ENCODE measurements at places on chromosomes 12 and 14. TPM values are rescaled to one million over a fixed set of nuclear protein-coding genes. Genes with fewer than 3 reads are reported as not detected.
A peak's percentile ranks its signal among the peaks of the same experiment; 100 is the strongest.

DNA sequence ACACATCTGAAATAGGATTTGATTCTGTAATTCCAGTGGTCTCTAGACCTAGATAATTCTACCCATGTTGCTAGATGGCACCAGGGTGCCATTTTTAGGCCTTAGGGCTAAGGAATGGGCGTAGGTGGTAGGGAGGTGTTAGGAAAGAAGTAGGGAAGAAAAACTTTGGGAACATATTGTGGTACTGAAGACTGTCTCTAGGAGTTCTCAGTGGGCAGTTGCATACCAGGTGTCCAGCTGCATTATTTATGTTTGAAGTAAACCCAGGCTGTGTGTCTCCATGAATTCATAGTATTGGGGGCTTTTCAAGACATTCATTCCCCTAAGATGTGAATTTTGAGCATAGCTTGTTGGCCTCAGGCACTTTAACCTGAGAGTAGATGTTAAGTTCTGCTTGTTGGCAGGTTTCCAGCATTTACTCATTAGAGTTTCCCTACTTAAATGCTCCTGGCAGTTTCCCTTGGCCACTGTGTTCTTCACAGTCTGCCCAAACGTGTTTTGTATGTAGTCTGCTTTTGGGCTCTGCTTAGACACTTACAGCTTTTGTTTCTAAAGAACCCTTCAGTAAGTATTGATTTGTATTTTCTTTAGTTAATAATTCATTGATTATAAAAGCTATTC lies 31.5 kb upstream of the CCT2 start:
- peak; percentile 76 for DNase-seq

GRCh38 chr12:98990648-98991047 lies 345.6 kb downstream of the APAF1 start:
- DNase-seq: no peak

- DNase-seq: peak; percentile 74
These were observed 76.6 kb upstream of the GNG2 start for GRCh38 chr14:51783765-51784164.

DNA sequence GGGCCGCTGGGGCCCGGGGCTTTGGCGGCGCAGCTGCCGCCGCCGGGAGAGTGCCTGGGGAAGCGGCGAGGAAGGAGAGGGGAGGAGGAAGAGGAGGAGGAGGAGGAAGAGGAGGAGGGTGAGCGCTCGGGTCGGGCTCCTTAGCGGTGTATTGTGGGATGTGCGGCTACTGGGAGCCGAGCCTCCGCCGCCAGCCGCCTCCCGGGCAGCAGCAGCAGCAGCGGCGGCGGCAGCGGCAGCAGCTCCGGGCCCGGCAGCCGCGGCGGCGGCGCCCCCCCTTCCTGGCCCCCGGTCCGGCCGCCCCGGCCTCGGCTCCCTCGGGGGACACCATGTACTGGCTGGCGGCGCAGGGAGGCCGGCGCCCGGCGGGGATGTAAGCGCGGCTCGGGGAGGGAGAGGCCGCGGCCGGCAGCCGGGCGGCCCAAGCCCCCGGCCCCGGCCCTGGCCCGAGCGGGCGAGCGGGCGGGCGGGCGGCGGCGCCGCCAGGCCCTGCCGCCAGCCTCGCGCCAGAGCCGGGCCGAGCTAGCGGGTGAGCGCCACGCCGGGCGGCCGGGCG lies at the start of gene SETD1B:
SETD1B (plus strand) TSS at position 149 of the 556 bp plus-strand sequence. CDS start 729 bp downstream, outside the sequence.
- peak; percentile 53 for DNase-seq

- DNase-seq: no peak
These were observed 180.2 kb downstream of the TMTC2 start for GRCh38 chr12:82866946-82867345.

Gene CD163
- total RNA-seq: 596 TPM

GRCh38 chr14:34465069-34465859 lies 3.2 kb upstream of the SPTSSA start:
- no peak for DNase-seq

Gene TAS2R10
- total RNA-seq: 0.80 TPM

Data from lung (tissue), 17 donors.